CD4-positive, alpha-beta T cell treated with Interleukin-17A for 4 hours (primary cell): ENCODE measurements at places on chromosomes 1 and 21.
A peak's percentile ranks its signal among the peaks of the same experiment; 100 is the strongest.

DNA sequence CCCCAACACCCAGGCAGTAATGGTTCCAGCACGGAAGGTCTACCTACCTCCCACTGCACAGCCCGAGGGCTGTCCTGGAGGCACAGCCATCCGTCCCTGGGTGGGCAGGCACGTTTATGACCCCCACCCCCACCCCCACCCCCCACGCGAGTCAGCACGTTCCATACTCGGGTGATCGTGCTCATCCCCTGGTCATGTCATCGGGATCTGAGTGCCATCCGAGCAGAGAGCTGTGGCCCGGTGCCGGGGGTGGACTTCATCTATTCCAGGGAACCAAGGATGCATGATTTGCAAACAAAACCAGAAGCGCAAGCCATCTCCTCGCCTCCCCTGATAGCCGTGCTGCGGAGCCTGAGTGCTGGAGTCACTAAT is 1.1 kb downstream of the TSPEAR start:
- no peak for DNase-seq

DNA sequence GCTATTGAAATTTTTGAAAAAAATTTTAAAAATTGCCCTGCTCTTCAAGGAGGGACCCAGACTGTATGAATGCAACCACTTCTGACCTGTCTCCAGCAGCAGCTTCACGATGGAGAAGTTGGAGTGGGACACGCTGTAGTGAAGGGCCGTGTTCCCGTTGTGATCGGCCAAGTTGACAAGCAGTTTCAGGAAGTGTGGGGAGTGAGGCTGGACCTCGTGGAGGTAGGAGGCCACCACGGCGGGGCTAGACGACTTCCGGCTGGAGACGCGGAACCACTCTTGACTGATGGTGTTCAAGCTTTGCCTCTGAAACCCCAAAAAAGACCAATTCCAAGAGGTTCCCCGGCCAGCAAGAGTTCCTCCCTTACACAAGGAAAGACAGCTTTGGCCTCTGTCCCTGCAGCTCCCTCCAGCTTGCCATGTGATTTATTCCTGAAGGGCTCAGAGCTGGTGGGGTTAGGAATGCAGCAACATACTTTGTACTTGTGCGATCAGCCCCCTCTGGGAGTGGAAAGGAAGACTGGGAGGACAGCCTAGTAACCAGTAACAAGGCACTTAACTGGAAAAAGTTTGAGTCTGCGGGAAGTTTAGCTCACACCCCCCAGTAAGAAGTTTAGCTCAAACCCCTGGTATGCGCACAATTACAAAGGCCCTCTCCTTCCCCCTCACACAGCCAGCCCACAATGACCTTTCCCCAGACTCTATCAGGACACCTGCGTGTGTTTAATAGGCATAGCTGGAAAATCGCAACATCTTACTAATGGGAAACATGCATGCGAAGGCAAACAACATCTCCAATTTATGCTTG is 56.0 kb downstream of the KANK4 start:
- DNase-seq, result no peak

DNA sequence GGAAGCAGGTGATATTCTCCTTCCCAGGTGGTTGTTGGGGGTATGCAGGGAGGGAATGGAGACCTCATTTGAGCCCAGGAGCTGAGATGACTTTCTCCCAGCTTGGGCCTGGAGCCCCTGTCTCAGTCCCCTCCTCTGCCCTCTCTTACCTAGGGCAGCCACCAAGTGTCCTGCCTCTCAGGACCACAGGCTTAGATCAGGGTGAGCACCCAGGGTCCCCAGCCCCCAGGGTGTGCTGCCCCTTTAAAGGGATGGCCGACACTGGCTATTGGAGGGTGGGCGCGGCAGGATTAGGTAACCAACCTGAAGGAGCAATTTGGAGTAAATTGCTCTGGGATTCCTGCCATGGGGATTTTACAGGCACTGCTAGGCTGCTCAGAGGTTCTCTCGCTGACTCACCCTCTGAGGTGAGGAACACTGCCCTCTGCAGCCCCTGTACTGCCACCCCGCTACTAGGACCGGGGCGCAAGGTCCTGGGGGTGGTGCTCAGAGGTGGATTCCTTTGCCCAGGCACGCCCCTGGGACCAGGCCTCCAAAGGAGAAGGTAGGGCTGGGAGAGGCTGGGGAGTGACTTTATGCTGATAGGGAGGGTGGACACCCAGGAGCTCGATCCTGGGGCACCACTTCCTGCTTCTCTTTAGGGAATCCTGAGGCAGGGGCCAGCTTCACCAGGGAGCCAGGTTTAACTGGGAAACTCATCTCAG is 1.5 kb downstream of the RPS6KA1 start:
- no peak for DNase-seq

GRCh38 chr1:224192082-224192788 is 9.2 kb downstream of the DEGS1 start:
- no peak for DNase-seq

DNA sequence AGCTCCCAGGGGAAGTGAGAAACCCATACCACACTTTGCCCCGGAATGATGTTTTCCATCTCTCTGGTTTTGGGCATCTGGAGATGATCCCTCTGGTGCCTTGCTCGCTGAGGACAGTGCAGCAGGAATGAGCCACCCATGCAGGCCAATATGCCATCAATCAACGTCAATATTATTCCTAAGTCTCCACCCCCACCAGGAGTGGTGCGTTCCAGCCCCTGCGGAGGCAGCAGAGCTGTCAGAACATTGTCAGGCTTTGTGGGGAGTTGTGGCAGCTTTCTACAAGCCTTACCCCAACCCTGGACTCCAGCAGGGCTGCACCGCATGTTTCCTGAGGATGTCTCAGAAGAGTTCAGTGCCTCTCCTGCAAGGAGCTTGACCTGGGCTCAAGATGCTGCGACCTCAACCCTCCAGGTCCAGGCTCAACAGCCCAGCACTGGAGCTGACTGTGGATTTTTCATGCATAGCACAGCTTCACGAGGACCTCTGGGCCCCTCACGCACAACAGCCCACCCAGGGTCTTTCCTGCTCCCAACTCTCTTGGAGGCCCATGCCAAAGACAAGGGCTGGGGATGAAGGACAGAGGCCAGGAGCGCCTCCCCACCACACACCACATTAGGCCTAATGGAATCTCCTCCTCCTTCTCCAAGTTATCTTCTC is 67.5 kb downstream of the PSMG1 start:
- DNase-seq, result no peak

GRCh38 chr1:182795563-182796228 is 6.1 kb downstream of the NPL start:
- no peak for DNase-seq

DNA sequence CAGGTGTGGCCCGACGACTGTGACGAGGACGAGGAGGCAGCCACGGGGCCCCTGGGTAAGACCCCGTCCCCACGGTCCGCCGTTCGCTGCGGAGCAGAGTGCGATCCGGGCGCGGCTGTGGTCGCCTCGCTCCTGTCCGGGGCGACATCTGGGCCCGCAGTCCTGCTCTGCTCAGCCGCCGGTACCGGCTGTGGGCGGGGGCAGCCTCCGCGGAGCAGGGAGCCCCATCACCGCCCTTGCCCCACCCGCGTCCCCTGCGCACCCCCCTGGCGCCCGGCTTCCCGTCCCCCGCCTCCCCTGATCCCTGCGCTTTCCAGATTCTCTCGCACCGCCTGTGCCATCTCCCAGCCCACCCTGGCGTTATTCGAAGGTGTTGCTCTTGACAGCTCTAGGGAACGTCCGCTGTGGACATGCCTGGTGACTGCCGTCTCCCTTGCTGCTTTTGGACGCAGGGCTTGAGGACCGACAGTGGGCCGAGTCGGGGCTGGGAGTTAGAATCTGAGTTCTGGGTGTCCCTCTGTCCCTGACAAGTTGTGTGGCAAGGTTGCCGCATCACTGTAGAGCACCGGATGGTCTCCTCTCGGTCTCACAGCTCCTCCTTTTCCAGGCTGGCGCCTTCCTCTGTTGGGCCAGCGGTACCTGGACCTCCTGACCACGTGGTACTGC is 596 bp downstream of the TOR3A start:
- peak; percentile 51 for DNase-seq
